Panc1 (cell line): ENCODE measurements at places on chromosomes 6 and 20. TPM values are rescaled to one million over a fixed set of nuclear protein-coding genes. Genes with fewer than 3 reads are reported as not detected.
A peak's percentile ranks its signal among the peaks of the same experiment; 100 is the strongest.

GRCh38 chr20:53244711-53245110 is 272.6 kb downstream of the TSHZ2 start:
- no peak overlapping the region for H3K4me3 ChIP-seq
- H3K36me3 ChIP-seq, result no peaks in the 10 kb centered on the region
- no peaks in the 10 kb centered on the region for H3K4me1 ChIP-seq
- no peak overlapping the region for H3K27ac ChIP-seq
- no peak for DNase-seq
- H3K27me3 ChIP-seq, result peaks cover 7% of the 10 kb centered on the region; the same call in 1 of the 2 replicates

DNA sequence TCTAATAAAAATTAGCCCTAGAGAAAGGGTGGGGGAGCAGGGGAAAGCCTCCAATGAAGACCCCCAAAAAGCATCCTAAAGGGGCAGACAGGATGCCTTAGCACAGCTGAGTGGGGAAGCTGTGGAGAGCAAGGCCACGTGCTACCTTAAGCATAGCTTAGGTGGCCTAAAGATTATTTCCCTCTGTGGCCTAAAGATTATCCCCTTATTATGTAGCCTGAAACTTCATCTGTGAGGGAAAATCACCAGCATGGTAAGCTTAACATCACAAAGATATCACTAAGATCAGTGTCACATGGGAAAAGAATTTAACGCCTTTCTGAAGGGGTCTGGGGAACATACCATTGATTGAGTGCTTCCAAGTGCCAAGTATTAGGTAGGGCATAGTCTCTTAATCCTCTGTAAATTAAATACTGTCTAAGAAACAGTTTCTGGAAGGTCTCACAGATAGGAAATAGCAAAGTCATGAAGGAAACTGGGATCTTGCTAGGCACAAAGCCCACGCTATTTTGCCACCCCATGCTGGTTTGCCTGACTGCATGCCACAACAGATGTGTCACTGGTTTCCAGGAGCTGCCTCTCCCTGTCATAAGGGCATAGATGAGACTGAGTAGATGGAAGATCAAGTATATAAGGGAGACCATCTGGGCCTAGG is 170.0 kb downstream of the HACE1 start:
- no peaks in the 10 kb centered on the region; the same call in 1 of the 2 replicates for H3K4me1 ChIP-seq
- DNase-seq, result no peak
- H3K27me3 ChIP-seq, result no peaks in the 10 kb centered on the region
- no peak overlapping the region for H3K27ac ChIP-seq
- H3K36me3 ChIP-seq, result no peaks in the 10 kb centered on the region

- H3K27me3 ChIP-seq, result no peaks in the 10 kb centered on the region
- H3K4me3 ChIP-seq, result no peak overlapping the region
- H3K27ac ChIP-seq, result no peak overlapping the region
- H3K4me1 ChIP-seq, result no peaks in the 10 kb centered on the region
Measured at GRCh38 chr6:5729080-5729434, 277.7 kb downstream of the NRN1 start.

GRCh38 chr20:17834804-17835203 is 133.8 kb downstream of the SNX5 start:
- peak overlapping the region; percentile 70; the same call in 1 of the 2 replicates for H3K27ac ChIP-seq
- no peak overlapping the region for H3K4me3 ChIP-seq
- H3K36me3 ChIP-seq, result no peaks in the 10 kb centered on the region
- DNase-seq, result no peak
- no peaks in the 10 kb centered on the region for H3K27me3 ChIP-seq
- H3K4me1 ChIP-seq, result peaks cover 14% of the 10 kb centered on the region

DNA sequence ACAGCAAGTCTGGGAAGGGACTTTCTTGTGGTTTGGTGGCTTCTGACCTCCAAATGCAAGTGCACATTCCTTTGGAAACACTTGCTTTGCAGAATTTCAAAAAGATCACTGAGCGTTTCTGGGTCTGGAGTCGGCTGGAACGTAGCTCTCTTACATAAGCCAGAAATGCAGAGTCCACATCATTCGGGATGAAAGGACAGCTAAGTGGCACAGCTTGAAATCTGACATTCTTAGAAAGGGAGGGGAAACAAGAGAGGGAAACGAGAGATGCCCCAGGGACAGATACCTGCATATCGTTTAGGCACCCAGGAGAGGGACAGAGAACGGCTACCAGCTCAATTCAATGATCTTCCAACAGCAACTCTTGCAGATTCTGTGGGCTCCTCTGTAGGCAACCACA is 118.7 kb downstream of the NFATC2 start:
- no peaks in the 10 kb centered on the region for H3K27me3 ChIP-seq
- DNase-seq, result no peak

DNA sequence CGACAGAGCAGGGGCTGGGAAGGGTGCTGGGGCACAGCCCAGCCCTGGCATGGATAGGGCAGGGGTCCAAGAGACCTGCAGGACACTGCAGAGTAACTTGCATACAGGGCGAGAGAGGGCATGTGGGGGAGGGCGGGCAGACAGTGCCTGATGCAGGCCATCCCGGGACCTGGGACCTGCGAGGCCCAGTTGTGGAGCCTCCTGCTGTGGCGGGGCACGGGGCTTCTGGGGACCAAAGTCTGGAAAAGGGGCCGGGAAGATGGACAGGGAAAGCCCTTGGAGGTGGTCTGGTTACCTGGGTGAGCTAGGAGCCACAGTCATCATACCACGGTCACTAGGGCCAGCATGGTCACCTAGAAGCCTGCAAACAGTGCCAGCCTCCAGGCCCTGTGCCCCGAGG is 412 bp upstream of the TUBB1 start:
- H3K27ac ChIP-seq, result no peak overlapping the region
- no peaks in the 10 kb centered on the region for H3K36me3 ChIP-seq
- H3K27me3 ChIP-seq, result no peaks in the 10 kb centered on the region
- DNase-seq, result no peak
- H3K4me1 ChIP-seq, result no peaks in the 10 kb centered on the region

DNA sequence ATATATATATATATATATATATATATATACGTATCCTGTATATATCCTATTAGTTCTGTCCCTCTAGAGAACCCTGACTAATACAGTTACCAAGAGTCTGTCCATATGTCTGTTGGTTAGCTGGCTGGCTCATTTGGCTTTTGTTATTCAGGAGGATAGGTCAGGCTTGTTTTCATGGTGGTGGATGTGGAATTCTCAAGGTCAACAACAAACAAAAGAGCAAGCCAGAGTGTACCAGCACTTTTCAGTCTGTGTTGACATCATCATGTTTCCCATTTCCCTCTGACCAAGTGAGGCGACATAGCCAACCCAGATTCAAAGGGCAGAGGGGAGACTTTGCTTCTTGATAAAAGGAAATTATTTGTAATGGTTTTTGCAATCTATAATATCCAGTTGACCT is 88.5 kb upstream of the PTCHD4 start:
- H3K27ac ChIP-seq, result no peak overlapping the region
- no peaks in the 10 kb centered on the region for H3K27me3 ChIP-seq
- H3K4me3 ChIP-seq, result no peak overlapping the region
- no peak for DNase-seq

GRCh38 chr20:63706852-63707557 is 771 bp downstream of the ARFRP1 start:
- DNase-seq, result no peak
- peak overlapping the region; percentile 91 for H3K27ac ChIP-seq
- peaks cover 28% of the 10 kb centered on the region for H3K4me1 ChIP-seq
- peaks cover 12% of the 10 kb centered on the region; the same call in 1 of the 2 replicates for H3K36me3 ChIP-seq
- no peaks in the 10 kb centered on the region for H3K27me3 ChIP-seq

DNA sequence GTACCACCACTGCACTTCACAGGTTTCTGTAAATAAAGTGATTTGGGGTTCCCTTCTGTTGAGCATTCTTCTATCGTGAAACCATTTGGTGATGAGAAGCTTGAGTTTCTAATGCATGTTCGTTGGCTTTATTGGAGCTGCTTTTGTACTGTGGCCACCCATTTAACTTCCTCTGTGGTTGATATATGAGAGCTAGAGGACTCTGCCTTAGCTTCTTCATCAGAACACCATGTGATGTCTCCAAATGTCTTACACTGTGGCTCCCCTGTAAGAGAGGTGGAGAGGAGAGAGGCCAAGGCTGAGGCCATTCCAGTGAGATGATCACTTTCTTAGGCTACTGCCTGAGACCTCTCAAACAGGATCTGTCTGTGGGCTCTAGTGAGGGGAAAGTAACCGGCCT is 114.5 kb downstream of the SLC16A10 start:
- H3K4me1 ChIP-seq, result no peaks in the 10 kb centered on the region
- DNase-seq, result no peak
- no peaks in the 10 kb centered on the region for H3K36me3 ChIP-seq
- peaks cover 9% of the 10 kb centered on the region; the same call in 1 of the 2 replicates for H3K27me3 ChIP-seq

DNA sequence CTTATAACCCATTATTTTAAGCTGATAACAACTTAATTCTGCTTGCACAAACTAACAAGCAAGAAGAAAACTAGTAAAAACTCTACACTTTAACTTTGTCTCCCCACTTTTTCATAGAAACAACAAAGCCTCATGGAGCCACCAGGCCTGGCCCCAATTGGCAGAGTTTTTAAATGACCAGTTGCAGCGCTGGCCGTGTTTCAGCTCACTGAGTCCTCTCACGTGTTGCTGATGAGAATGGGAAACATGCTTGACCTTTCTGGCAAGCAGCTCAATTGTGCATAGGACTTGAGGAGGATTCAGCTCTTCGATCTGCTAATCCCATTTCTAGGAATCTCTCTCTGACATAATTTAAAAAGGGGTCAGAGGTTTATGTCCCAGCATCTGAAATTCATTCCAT is 24.5 kb upstream of the GRM4 start:
- no peaks in the 10 kb centered on the region for H3K27me3 ChIP-seq
- H3K27ac ChIP-seq, result no peak overlapping the region
- H3K4me1 ChIP-seq, result no peaks in the 10 kb centered on the region
- no peak for DNase-seq

DNA sequence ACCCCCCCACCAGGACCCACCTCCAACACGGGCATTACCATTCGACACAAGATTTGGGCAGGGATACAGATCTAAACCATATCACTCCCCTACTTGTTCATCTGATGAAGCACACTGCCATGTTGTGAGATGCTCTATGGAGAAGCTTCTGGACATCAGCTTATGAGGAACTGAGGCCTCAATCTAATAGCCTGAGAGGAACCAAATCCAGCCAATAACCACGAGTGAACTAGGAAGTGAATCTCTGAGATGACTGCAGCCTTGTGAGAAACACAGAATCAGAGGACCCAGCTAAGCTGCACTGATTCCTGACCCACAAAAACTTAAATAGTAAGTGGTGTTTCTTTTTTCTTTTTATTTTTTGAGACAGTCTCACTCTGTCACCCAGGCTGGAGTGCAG is 21.6 kb upstream of the ZBTB2 start:
- no peak for DNase-seq
- H3K36me3 ChIP-seq, result peaks cover 15% of the 10 kb centered on the region; the same call in 1 of the 2 replicates
- no peak overlapping the region for H3K4me3 ChIP-seq
- no peaks in the 10 kb centered on the region for H3K4me1 ChIP-seq

DNA sequence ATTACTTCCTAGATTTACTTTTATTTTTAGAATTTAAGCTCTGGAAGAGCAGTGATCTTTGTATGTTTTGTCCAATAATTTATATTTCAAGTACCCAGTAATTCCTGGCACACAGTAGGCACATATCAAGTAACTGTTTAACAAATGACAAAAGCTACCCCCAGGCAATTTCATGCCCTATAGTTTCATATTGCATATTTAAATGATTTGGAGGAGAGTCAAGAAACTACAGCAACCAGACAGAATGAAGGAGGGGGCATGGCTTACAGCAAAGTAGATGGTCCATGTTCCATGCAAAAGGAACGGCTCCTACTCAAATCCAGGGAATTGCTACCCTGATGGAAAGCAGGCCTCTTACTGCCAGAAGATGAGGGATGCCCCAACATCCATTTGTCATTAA is 113.5 kb downstream of the ARHGAP18 start:
- H3K27ac ChIP-seq, result no peak overlapping the region
- H3K4me1 ChIP-seq, result peaks cover 4% of the 10 kb centered on the region
- DNase-seq, result no peak
- no peaks in the 10 kb centered on the region for H3K36me3 ChIP-seq
- no peaks in the 10 kb centered on the region for H3K27me3 ChIP-seq

- H3K27me3 ChIP-seq, result no peaks in the 10 kb centered on the region
- H3K4me3 ChIP-seq, result peak overlapping the region; percentile 43
Measured at GRCh38 chr20:33443006-33443511, 504 bp downstream of the SNTA1 start.

Gene BCAS1
- 3.1 TPM for total RNA-seq

Gene PKIB
- 1.1 TPM for total RNA-seq

Gene RRBP1
- total RNA-seq, result 152 TPM

Gene AIF1
- total RNA-seq, result 0.44 TPM

Gene BPIFB4
- not detected for total RNA-seq

Gene BPI
- not detected for total RNA-seq

Gene LAMA4
- 11.9 TPM for total RNA-seq

Gene BPIFB2
- not detected for total RNA-seq

Gene MYBL2
- total RNA-seq, result 138 TPM

Gene HSD17B8
- total RNA-seq, result 7.4 TPM
